ENCODE measurements at places on chromosomes 11 and 22.

DNA sequence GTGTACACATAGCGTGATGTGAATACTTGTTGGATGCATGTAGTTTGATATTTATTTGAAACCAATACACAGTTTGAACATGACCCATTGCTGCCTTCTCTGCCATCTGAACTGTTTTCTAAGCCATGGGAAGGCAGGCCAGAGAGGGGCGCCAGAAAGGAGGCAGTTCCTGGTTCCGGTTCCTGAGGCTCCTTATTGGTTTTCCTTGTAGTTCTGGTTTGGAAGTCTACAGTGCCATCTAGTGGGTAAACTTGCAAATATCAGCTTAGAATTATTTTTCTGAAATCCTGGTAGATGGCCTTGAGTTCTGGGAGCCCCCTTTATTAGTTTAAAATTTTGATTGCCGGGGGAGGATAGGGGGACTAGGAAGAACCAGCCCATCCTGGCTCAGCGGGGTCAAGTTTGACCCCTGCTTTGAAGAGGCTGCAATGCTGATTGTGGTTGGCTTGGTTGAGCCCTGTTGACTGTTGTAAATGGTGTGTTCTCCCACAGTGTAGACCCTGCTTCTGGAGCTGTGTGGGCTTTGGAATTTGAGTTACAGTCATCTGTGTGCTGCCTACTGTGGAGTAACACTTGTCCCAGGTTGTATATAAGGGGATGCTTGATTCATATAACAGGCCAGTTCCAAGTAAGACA, 48.4 kb downstream of the GRAMD1B start:
- DNase-seq, result peak; percentile 90

- no peak for DNase-seq
Observed at GRCh38 chr22:44881624-44882023, 128.2 kb downstream of the PHF21B start.

DNA sequence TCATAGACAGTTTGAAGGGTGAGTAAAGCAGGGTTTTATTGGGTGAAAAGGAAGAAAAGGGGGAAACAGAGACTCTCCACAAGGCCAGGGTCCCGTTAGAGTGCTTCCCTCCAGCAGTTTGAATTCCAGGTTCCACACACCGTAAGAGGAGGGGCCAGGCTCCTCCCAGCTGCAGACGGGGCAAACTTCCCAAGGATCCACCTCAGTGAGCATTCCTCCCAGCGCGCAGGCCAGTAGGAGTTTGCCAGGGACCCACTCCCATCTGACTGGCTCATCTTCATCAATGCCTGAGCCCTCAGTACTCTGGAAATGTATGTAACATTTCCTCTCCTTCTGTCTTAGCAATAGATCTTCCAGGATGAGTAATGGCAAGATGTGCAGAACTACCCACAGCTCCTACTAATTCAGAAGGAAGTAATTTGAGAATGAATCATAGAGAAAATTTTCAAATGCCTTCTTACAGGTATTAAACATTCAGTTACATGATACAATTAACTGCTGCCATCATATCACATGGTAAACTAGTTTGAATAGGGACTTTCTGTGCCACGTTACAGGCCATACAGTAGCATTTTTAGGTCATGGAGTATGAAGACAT, 34.0 kb upstream of the TRPC6 start:
- peak; percentile 27 for DNase-seq

DNA sequence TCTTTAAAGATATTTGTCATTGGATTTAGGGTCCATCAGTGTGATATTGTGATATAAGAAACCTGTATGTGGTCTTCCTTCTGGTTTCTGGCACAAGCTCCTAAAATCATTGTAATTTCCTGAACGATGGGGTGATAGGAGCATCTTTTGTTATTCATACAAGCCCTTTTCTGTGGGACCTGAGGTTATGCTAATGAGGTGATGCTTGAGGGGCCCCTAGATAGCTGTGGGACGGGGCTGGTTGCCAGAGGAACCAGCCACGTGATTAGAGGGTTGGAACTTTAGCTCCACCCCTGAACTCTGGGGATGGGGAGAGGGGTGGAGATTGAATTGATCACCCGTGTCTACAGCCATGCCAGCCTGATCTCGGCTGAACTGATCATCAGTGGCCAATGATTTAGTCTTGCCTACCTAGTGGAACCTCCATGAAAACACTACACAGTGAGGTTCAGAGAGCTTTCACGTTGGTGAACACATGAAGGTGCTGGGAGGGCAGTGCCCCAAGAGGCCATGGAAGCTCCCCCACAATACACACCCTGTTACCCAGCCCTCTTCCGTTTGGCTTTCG, 62.8 kb downstream of the BCR start:
- DNase-seq, result no peak

DNA sequence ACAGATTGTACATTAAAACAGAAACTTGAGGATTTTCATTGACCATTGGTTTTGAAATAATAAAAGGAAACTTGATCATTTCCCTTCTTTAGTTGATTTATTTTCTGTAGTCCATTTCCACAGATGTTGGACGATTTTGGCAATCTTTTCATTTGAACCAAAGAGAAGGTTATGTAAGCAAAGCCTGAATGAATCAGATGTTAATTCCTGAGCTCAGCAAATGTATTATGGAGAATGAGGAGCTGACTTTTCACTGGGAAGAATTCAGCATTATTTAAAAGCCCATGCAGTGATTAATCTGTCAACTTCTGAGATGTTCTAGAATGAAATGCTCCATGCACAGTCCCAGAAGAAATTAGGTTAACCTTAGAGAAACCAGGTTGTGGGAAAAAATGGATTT, 29.0 kb downstream of the ELMOD1 start:
- peak; percentile 36 for DNase-seq

- peak; percentile 83 for DNase-seq
Observed at GRCh38 chr22:43126501-43127165, 16.1 kb downstream of the BIK start.

DNA sequence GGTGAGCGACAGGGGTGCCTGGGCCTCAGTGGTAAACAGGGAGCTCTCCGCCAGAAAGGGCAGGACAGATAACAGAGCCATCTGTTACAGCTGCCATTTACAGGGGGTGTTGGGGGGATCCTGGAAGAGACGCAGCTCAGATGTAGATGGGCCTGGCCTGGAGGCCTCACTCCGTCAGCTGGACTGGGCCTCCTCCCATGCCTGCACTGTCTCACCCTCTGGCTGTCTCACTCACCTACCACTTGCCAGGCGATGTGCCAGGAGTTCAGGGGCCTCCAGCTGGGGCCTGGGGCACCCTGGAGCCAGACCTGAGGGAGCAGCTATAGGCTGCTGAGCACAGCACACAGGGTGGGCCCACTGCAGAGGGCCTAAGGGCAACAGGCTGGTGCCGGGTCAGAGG, 16.3 kb upstream of the SUSD2 start:
- DNase-seq, result no peak

GRCh38 chr22:26892166-26893041, 235.0 kb downstream of the MIAT start:
- DNase-seq, result peak; percentile 60

- DNase-seq, result no peak
Observed at GRCh38 chr11:78415338-78415737, 2.3 kb downstream of the GAB2 start.

- DNase-seq, result peak; percentile 75
Observed at GRCh38 chr22:19483481-19484244, 3.9 kb downstream of the CDC45 start.

DNA sequence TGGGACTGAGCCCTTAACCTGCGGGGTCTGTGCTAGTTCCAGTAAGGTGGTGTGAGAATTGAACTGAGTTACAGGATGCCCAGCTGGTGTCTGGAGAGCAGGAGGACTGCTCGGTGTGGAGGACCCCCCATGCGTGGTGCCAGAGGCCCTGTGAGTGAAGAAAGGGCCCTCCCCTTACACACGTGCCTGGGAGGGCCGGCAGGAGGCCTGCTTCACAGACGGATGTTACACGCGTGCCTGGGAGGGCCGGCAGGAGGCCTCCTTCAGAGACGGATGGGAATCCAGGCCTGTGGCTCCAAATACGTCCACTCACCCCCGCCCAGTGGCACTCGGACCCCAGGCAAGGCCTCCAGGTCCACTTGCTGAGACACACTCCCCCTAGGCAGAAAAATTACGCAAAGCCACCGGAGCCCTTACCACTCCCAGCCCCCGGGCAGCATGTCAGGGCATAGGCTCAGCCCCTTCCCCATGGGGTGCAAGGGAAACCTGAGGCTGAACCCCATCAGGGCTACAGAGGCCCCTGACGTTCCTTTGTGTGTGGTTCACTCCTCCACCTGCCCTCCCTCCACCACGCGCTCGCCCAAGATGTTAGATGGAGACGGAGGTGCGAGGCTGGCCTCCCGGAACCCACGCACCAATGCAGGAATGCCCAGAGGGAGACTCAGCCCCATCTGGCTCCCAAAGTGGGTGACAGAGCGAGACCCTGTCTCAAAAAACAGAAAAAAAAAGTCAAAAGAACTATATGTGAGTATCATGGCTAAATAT, 227.8 kb downstream of the BRD1 start:
- no peak for DNase-seq

GRCh38 chr11:618856-619627, 3.3 kb upstream of the IRF7 start:
- DNase-seq, result no peak

- DNase-seq, result peak; percentile 40
Observed at GRCh38 chr11:67415501-67416304, at the start of gene CARNS1. Gene CARNS1, plus strand, starts transcription at chr11:67415678. Its CDS starts 522 bp downstream, at chr11:67416200.

- peak; percentile 96 for DNase-seq
Observed at GRCh38 chr11:33912405-33913361, 20.8 kb upstream of the LMO2 start.

- DNase-seq, result no peak
Observed at GRCh38 chr11:116701876-116702275, 70.9 kb downstream of the BUD13 start.

- DNase-seq, result peak; percentile 92
Observed at GRCh38 chr11:83044958-83045712, 26.6 kb downstream of the RAB30 start.

DNA sequence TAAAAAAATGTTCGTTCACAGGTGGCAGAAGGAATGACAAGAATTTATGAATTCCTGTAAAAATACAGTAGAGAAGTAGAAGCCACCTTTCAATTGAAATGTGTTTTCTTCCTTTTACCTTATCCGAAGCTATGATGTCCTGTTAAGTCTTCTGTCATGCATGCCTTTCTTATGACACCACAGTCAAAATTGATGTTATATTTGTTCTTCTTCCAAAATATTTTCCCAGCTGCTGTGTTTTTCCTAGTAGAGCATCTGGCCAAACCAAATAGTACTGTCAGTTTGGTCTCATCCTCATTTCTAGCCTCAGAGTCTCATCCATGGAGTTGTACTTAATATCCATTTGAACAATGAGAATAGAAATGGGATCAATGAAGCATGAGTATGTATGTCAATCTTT, 206.1 kb downstream of the PGR start:
- peak; percentile 31 for DNase-seq

DNA sequence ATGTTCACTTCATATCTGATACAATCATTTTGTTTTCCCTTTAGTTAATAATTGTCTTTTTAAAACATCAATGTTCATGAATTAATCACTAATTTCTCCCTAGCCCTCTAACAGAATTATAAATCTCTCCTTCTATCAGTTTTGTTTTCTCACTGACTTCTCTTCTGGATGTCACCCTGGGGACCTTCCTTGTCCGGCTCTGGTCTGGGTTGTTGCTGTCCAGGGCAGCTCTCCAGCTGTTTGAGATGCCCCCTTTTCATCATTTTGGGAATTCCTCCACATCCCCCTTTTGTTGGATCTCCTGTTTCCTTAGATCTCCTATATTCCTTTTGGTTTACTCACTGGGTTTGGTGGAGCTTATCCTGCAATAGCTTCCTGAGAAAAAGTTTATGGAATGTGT, 35.6 kb upstream of the PSMA1 start:
- no peak for DNase-seq

DNA sequence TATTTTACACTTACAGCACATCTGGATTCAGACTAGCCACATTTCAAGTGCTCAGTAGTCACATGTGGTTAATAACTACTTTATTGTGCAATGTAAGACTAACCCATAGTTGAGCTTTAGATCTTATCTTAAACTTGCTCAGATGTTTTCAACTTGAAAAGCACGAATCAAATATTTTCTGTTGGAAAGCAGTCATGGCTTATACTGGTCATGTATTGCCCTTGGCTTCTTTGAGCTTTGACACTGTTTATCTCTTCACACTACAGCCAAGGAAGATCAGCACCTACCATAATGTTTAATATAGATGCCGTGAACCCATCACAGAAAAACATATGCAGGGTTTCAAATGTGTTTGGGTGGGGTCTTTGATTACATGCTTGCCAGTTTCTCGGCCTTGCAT, 4.4 kb downstream of the RBX1 start:
- DNase-seq, result peak; percentile 81

- DNase-seq, result no peak
Observed at GRCh38 chr11:123426789-123427188, 3.3 kb upstream of the GRAMD1B start.

DNA sequence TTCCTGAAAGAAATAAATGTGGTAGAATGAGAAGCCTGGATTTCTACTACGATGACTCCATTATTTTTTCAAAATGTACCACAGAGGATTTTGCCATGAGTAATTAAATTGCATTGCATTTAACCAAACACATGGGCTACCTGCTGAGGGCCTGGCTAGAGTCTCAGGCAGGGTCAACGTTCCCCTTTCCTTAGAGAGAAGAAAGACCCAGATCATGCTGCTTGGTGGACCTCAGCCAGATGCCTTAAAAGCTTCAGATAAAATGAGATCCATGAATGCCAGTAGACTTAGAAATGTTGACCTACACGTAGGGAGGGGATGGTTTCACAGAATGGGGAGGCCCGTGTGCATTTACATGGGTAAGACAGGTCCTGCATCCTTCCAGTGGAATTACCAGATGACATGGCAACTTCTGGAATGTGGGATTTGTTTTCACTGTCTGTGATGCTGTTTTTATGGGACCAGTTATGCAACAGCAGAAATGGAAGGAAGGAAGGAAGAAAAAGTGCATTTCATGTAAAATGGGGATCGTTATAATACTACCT, 1069.4 kb downstream of the NTM start:
- no peak for DNase-seq

DNA sequence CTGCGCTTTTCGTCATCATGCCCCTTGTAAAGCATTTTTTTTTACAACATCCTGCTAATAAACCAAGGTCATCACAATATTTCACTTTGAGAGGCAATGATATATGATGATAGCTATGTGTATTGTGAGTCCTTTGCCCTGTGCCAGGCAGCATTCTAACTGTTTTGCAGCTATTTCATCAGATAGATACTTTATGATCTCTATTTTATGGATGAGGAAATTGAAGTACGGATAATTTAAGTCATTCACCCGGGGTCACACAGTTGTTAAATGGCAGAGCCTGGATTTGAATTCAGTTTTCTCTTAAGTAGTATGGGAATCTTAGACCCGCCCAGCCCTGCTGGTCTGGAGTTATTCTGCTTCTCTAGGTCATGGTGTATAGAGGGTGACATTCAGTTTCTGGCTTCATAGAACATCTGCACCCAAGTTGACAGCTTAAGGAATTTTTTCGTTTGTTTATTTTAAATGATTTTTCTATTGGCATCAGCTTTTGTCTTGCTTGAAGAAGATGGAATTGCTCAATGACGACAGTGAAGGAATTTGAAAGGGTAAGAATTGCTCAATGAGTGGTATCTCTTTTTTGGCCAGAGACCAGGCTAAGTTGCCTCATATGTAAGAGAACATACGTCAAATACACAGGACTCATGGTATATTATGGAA, 926 bp downstream of the PRR5L start:
- DNase-seq, result peak; percentile 88

GRCh38 chr11:114284021-114284420, 12.2 kb upstream of the NNMT start:
- no peak for DNase-seq
